Prostate gland (tissue), 2 donors: ENCODE measurements at places on chromosomes 3 and 15. TPM values are rescaled to one million over a fixed set of nuclear protein-coding genes. Genes with fewer than 3 reads are reported as not detected.

- no peak for DNase-seq
Observed at GRCh38 chr15:57169643-57170042, 206.7 kb upstream of the CGNL1 start.

- no peak for DNase-seq
Observed at GRCh38 chr15:39583596-39584265, 2.9 kb downstream of the THBS1 start.

- DNase-seq, result no peak
Observed at GRCh38 chr3:155387571-155387970, 94.1 kb upstream of the STRIT1 start.

The TMEM43 gene
- 80.5 TPM for total RNA-seq

The SLC2A2 gene
- not detected for total RNA-seq
